ENCODE measurements at places on chromosomes 6 and 20.

- DNase-seq = no peak
These were observed 696.3 kb upstream of the SLC35B3 start for GRCh38 chr6:9131616-9132015.

GRCh38 chr20:24389686-24390085 is 79.7 kb upstream of the SYNDIG1 start:
- no peak for DNase-seq

DNA sequence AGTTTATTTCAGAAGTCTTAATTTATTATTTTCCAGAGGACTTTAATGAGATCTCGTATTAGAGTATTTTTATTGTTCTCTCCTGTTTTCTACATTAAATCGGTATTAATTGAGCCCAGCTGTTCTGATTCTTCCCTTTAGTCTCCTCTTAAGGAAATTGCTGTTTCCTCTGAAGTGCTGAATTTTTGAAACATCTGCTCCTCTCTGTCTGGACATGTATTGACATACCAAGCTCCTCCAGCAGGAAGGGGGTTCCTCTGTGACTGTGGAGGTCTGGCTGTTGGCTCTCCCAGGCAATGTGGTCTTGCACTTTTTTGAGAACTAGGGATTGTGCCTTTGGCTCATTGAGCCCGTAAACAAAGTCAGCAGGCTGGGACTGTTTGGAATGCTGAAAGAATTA is 74.9 kb downstream of the MAP3K4 start:
- DNase-seq = no peak

- DNase-seq = no peak
These were observed 45.9 kb upstream of the RALY start for GRCh38 chr20:33947709-33948295.

GRCh38 chr20:20755674-20756319 is 43.4 kb upstream of the RALGAPA2 start:
- DNase-seq = no peak

- no peak for DNase-seq
These were observed 97.7 kb downstream of the KCNB1 start for GRCh38 chr20:49384437-49385434.

DNA sequence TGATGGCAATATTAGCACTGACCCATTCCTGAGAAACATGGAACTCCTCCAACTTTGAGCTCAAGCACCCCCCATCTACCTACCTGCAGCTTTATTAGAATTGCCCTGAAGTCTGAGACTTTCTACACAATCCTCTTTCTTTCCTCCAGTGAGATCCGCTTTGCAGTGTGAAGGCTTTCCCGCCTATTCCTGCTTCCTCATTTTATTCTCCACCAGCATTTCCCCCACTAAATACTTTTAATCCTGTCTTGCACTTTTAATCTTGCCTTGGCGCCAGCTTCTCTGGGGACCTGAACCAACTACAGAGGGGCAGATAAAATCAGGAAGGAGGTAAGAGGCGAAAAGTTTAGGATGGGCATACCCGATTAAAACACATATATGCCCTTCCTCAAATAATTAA is 178.1 kb upstream of the PRDM1 start:
- DNase-seq = no peak

DNA sequence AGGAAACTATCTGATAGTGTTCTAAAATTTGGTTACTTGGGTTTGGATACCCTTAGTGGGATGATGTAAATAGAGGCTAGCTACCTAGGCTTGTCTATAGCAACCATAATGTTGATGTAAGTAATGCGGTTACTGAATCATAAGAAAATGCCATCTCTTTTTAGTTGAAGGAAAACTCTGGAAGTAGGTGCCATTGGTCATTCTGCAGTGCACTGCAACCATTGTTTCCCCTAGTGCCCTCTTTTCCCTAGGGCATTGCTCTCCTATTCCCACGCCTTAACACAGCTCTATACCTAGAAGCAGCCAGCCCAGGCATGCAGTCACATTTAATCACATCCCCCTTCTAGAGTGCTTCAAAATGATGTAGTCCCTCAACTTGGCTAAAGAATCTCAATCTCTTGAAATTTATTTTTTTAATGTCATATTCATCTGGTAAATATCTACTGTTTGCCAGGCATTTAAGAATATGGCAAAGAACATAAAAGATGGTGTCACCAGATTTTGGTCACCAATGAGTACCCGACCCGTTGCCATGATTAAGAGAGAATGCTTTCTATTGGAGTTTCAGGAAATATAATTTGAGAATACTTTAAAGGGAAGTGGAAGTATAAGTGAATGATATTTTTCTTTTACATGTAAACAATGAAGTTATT is 10.4 kb downstream of the LOC128125822 start:
- DNase-seq = no peak

DNA sequence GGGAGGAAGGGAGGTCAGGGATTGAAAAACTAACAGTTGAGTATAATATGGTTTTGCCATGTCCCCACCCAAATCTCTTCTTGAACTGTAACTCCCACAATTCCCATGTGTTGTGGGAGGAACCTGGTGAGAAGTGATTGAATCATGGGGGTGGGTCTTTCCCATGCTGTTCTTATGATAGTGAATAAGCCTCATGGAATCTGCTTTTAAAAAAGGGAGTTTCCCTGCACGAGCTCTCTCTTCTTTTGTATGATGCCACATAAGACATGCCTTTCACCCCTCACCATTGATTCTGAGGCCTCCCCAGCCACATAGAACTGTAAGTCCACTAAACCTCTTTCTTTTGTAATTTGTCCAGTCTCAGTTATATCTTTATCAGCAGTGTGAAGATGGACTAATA is 833.4 kb upstream of the MAP3K7 start:
- no peak for DNase-seq

DNA sequence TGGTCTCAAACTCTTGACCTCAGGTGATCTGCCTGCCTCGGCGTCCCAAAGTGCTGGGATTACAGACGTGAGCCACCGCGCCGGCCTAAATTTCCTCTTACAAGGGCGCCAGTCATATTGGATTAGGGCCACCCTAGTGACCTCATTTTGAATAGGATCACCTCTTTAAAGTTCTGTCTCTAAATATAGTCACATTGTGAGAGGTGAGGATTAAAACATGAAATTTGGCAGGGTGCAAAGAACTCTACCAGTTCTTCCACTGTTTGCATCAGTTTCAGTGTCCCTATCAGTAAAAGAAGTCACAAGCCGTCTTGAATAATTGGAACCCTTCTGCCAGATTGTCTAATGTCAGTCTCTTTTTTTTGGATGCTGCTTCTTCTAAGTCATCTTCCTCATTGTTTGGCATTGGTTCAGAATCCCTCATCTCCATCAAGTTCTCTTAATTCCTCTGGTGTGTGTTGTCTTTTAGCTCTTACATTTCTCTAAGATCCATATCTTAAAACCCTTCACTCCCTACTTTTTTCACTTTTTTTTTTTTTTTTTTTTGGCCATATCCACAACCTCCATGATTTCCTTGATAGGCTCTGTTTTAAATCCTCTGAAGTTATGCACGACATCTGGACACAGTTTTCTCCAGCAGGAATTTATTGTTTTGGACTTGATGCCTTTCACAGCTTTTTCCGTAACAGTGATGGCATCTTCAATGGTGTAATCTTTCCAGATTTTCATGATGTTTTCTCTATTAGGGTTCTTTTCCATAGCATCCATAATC is 56.8 kb downstream of the NCOA3 start:
- no peak for DNase-seq

GRCh38 chr20:24915440-24915839 is 33.6 kb upstream of the CST7 start:
- DNase-seq = no peak

DNA sequence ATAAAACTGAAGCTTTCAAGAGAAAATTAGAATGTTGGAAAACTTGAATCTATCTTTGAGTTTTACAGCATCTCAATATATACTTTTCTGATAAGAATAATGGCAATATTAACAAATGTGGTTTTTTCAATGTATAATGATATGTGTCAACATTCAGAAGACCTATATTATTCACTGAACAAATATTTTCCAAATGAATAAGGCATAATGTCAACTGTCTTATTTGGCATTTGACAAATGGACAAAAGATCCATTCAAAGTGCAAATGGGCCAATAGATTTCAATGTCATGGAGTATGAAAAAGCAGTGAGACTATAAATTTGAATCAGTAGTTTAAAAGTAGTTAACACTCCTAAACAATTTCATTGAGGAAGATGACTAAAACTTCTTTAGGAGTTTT is 20.9 kb downstream of the LMBRD1 start:
- no peak for DNase-seq

DNA sequence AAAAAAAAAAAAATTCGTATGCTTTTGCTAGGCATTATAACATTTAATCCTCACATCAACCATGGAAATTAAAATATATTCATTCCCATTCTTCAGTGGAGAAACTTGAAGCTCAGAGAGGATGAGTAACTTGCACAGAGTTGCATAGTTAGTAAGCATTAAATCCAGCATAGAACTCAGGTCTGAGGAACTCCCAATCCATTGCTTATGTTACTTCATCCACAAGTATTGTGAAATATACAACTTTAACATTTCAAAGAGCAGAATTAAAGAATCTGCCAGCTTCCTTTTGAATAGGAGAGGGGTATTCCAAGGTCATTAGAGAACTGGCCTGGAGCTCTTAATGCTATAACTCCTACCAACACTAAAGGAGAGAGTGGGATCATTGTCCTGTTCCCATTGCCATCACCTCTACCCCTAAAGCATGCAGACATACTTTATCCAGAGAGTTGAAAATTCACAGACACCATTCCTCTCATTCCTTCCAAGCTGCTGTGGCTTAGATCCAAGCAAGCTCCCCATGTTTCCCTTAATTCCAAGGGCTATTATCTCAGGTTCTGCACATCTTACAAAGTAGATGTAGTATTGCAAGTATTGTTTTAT is 91.9 kb downstream of the FLRT3 start:
- no peak for DNase-seq

DNA sequence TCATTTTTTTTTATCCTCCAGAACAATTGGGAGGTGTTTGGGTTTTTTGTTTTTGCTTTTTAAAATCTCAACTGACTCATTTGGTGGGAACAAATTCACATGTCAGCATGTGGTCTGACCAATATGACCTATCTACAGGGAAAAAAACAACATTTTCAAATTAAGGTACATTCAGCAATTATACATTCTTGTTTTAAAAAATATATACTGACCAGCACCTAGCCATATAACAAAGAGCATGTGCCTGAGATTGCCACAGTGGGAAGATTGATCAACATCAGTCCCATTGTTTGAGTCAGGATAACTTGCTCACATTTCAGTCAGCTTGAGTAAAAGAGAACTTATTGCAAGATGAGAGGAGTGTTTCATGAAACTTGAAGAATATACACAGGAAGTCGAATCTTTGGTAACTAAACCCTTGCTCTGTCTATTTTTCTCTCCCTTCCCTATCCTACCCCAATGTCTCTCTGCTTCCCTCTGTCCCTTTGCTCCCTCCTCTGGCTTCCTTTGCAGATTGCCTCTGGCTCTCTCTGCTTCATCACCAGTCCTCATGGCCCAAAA is 163.2 kb upstream of the TAB2 start:
- DNase-seq = no peak

- no peak for DNase-seq
These were observed 34.6 kb downstream of the STK35 start for GRCh38 chr20:2136275-2136674.

DNA sequence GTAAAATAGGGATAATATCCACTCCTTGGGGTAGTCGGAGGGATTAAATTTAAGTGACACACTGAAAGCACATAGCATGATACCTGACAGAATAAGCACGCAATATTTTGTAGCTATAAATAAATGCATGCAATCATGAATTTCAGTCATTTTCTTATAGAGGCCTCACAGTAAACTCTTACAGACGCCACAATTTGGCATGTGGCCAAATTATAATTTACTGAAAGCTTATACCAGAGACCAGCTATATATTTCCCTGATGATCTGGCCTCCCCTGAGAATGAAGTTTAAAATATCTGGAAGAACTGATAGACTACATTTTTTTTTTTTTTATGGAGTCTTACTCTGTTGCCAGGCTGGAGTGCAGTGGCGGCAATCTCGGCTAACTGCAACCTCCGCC is 40.9 kb downstream of the QRSL1 start:
- DNase-seq = no peak

DNA sequence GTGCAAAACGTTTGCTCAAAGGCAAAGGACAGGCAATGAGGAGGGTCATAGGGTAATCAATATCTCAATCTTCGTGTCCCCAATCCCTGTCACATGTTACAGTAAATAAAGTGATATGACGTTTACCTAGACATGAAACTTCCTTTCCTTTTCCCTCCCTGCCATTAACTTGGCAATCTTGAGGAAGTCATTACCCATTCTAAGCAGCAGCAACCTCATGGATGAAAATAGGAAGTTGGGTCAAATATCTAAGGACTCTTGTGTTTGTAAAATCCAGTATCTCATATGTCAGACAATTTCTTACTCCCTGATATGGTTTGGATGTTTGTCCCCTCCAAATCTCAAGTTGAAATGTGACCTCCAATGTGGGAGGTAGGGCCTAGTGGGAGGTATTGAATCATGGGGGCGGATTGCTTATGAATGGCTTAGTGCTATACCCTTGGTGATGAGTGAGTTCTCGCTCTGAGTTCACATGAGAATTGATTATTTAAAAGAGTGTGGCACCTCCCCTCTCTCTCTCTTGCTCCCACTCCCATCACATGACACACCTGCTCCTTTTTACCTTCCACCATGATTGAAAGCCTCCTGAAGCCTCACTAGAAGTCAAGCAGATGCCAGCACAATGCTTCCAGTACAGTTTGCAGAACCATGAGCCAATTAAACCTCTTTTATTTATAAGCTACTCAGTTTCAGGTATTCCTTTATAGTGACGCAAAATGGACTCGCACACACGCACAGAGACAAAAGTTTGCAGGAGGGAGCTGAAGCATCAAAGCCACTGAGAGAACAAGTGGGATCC is 545.9 kb upstream of the JARID2 start:
- DNase-seq = no peak

GRCh38 chr20:57698116-57698866 is 11.5 kb downstream of the PMEPA1 start:
- DNase-seq = no peak

DNA sequence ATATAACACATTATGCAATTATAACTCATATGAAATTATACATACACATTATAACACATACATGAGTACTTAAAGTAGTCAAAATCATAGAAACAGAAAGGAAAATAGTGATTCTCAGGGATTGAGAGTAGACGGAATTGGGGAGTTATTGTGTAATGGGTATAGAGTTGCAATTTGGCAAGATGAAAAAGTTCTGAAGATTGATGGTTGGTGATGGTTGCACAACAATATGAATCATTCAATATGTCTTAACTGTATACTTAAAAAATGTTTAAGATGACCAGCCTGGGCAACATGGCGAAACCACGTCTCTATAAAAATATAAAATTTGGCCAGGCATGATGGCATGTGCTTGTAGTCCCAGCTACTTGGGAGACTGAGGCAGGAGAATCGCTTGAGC is 372.7 kb downstream of the CDKAL1 start:
- DNase-seq = no peak

Data from NCI-H1436 treated with DMSO at 0.1 percent for 48 hours (cell line).